ENCODE measurements at places on chromosomes 7 and 10.

- DNase-seq = no peak
Measured at GRCh38 chr7:151923097-151923876, 33.0 kb upstream of the GALNTL5 start.

- peak; percentile 80 for DNase-seq
Measured at GRCh38 chr10:103668351-103669242, 175.1 kb downstream of the NEURL1 start.

DNA sequence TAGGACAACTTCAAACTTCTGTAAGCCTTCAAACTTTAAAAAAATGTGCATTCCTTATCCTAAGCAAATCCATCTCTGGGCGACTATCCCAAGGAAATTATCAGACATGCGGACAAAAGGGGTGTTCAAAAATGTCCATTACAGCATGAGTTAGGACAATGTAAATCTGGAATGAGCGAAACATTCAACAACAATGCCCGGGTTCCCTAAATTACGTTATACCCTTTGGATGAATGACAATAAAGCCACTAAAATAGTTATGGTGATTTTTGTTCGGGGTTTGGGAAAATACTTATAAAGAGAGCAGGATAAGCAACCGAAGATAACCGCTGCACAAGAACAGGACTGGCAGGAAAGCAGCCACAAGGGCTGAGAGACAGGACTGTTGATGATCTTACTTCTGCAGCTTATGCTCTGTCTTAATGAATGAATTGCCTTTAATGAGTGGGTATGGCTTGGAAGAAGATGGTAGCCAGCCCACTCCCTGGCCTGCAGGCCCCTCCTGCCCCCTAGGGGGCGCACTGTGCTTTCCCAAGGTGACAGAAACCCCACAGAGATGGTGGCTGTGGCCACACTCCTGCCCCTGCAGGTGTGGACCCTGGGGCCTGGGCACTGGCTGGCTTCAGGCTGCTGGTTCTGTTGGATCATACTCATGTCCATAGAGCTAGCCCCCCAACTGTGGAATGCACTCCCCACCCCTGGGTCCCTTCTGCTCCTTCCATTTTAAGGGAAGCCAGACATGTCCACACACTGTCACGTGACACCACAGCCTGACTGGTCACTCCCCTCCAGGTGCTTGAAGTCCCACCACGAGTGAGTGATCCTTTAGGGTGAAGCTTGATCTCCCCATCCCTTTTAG, 45.0 kb downstream of the ZCCHC24 start:
- DNase-seq = no peak

- DNase-seq = peak; percentile 91
Measured at GRCh38 chr7:44748045-44748947, at the start of gene ZMIZ2. ZMIZ2 (plus strand) TSS chr7:44748847; CDS start chr7:44756250, 7,403 bp downstream.

DNA sequence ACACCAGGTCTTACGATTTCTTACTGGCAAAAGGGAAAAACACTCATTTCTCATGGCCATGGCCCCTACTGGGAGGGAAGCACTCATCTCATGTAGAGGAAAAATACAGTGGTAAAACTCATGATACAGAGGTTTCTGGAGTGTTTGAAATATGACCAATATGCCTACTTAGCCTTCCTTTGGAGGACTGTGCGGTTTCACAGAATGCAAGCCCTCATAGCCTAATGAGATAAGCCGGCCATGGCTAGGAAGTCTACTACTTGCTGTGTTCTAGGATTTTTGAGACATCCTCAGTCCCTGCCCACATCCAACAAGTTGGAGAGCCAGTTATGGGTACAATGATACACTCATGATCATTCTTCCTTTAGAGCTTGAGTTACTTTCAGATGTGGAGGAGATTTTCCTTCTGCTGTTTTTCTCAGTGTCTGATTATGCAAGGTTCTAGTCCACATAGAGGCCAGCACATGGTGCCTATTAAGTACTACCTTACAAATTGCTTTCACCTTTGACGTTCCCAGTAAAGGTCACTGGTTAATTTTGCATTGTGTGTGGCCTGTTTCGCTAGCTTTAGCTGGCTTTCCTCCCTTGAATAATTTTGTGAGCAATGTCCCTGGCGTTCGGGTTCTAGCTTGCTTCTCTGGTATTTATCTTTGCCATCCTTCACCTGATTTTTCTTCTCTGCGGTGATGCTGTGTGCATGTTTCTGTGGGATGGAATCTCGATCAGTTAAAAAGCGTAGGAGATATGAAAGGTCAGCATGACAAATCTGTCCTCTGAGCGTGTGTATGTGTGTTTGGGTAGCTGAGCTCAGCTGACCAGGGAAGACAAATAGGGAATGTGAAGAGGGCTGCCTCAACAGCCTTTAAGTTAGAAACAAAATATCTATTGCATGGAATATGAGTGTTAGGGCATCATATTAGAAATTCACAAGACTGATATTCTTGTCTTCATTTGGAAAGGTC, 295.4 kb downstream of the LRMDA start:
- DNase-seq = no peak

Measured in hindlimb muscle (tissue), 1 donor.